ENCODE measurements at places on chromosomes 7 and 10.
A peak's percentile ranks its signal among the peaks of the same experiment; 100 is the strongest.

- H3K4me3 ChIP-seq, result no peak overlapping the region
- H3K36me3 ChIP-seq, result no peaks in the 10 kb centered on the region
- no peak overlapping the region for H3K27ac ChIP-seq
- DNase-seq, result no peak
- no peaks in the 10 kb centered on the region for H3K27me3 ChIP-seq
Observed at GRCh38 chr7:15607529-15608210, 45.9 kb upstream of the AGMO start.

- no peak overlapping the region for H3K4me3 ChIP-seq
- H3K4me1 ChIP-seq, result peaks cover 16% of the 10 kb centered on the region
- no peaks in the 10 kb centered on the region for H3K27me3 ChIP-seq
- no peaks in the 10 kb centered on the region for H3K36me3 ChIP-seq
Observed at GRCh38 chr10:76881477-76882220, 756.0 kb downstream of the KCNMA1 start.

GRCh38 chr7:155585951-155586350, 39.6 kb upstream of the CNPY1 start:
- no peaks in the 10 kb centered on the region for H3K27me3 ChIP-seq
- no peak overlapping the region for H3K27ac ChIP-seq
- H3K4me3 ChIP-seq, result no peak overlapping the region
- H3K36me3 ChIP-seq, result no peaks in the 10 kb centered on the region
- DNase-seq, result no peak

- no peak overlapping the region for H3K27ac ChIP-seq
- DNase-seq, result no peak
- no peak overlapping the region for H3K4me3 ChIP-seq
- peaks cover 2% of the 10 kb centered on the region for H3K4me1 ChIP-seq
Observed at GRCh38 chr10:23694446-23694920, 255.6 kb downstream of the OTUD1 start.

DNA sequence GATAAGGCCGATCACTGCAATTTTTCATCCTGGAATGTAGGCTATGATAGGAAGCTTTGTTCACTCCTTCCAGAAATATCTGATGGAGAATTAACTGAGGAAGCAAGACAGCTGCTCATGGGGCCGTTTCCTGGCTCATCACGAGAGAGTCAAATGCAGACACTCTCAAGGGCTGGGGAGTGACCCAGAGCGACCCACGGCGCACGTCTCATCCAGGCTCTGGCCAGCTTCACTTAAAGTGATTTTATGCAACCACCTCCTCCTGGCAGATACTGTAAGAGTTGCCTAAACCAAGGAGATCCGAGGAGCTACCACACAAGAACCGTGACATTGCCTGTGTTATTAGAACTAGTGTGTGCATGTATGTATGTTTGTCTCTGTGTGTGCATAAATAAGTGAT, 530.8 kb downstream of the TCERG1L start:
- H3K27ac ChIP-seq, result no peak overlapping the region
- no peak for DNase-seq
- no peaks in the 10 kb centered on the region for H3K36me3 ChIP-seq
- H3K4me1 ChIP-seq, result no peaks in the 10 kb centered on the region

DNA sequence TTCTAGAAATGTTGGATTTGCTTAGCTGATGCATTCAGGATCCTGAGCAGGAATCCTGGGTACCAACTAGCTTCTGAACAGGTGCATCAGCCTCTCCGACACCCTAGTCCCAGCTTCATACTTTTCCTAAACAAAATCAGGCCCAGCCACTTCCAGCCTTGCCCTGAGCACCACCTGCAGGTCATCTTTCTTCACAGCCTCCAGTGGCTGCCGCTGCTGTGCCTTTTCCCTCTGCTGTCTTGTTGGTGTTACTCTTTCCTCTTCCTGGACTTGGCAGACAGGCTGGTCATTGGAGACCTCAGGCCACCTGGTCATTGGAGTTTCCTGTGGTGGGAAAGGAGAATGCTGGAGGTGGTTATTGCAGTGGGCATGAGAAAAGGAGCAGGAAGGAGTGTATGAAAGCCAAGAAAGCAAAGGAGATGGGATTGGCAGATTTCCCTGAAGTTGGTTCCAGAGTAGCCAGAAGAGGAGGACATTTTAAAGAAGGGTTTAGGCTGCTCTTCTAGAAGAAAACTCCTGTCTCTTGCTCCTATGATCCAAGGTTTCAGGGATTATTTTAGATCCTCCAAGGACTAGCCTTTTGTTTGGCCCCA, 48.2 kb upstream of the NFKB2 start:
- no peak overlapping the region for H3K4me3 ChIP-seq
- H3K27ac ChIP-seq, result no peak overlapping the region
- H3K36me3 ChIP-seq, result peaks cover 42% of the 10 kb centered on the region
- H3K27me3 ChIP-seq, result no peaks in the 10 kb centered on the region

DNA sequence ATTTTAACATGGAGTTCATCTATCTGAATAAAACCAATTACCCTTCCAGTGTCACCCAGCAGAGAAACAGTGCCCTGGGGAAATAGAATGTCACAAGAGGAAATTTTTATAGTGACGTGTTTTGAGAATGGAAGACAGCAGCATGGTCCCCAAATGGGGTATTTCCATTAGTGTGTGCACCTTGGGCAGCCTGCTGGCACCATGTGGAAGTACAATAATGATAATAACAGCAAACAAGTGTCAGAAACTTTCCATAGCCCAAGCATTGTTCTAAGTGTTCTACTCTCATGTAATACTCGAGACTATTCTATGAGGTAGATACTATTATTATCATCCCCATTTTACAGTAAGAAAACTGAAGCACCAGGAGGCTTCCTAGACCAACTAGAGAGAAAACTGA, 2.2 kb upstream of the PDE1C start:
- no peaks in the 10 kb centered on the region for H3K36me3 ChIP-seq
- no peak overlapping the region for H3K4me3 ChIP-seq
- H3K27me3 ChIP-seq, result peaks cover 15% of the 10 kb centered on the region
- DNase-seq, result no peak
- no peak overlapping the region for H3K27ac ChIP-seq

- no peaks in the 10 kb centered on the region for H3K36me3 ChIP-seq
- no peak overlapping the region for H3K27ac ChIP-seq
- no peaks in the 10 kb centered on the region for H3K27me3 ChIP-seq
- H3K4me3 ChIP-seq, result no peak overlapping the region
- no peaks in the 10 kb centered on the region for H3K4me1 ChIP-seq
- DNase-seq, result no peak
Observed at GRCh38 chr10:132200344-132201110, 13.8 kb downstream of the DPYSL4 start.

DNA sequence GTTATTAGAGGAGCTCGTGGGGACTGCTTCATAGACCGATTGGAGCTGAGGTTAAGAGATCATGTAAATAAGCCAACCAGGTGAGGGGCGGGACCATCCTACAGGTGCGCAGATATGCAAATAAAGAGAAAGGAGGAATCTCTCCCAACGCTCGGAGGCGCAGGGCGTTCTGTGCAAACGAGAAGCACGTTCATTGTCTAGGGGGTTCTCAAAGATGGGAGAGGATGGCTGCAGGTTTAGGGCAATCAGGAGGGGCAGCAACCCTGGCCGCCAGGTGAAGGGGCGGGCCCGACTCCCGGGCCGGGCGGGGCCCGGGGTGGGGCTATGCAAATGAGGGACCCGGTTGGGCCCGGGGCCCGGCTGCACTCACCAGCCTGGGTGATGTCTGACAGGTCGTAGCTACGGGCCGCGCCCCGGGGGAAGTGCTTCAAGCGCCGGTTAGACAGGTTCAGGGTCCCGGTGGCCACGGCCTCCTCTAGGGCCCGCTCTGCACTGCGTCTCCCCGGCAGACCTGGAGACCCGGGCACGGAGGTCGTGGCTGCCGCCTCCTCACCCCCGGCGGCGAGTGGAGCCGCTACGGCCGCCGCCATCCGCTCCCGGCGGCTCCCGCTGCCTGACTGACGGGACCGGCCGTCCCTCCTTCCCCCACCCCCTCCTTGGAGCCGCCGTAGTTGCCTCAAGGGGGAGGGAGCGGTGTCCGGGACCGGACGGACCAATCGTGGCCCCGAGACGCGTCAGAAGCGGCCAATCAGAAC, at the start of gene LRCH4:
TSS of gene LRCH4 (minus strand) at position 619 of the 755 bp plus-strand sequence. CDS start at position 590, 29 bp downstream.
- peaks cover 48% of the 10 kb centered on the region for H3K4me1 ChIP-seq
- H3K27ac ChIP-seq, result peak within 1 kb of the TSS; percentile 92
- peaks cover 19% of the 10 kb centered on the region for H3K36me3 ChIP-seq
- H3K27me3 ChIP-seq, result peaks cover 3% of the 10 kb centered on the region
- DNase-seq, result peak; percentile 76
